ENCODE measurements at places on chromosomes 3 and 15.

GRCh38 chr3:63662500-63662899, 10.0 kb downstream of the SNTN start:
- no peak for DNase-seq

DNA sequence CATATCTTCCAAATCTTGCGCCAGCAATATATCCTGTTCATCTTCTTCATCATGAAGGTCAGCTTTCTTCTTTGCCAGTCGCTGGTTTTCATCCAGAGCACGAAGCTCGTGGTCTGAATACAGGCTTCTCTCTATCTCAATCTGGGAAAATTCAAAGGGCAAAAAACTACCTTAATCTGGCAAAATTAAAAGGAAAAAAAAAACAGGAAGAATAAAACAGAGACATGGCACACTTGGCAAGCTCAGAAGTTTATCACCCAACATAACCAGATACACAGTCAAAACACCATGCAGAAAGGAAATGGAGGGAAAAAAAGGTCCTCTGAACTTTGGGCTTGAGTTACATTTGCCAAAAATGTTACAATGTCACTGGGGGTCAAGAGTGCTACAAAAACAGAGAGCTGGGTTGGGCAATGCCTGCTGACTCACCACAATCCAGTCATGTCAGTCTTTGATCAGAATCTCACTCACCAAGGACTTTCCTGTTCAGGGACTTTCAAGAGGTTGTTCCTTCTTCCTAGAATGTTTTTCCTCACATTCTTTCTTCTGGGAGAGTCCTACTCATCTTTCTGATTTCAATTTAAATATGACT, 1.5 kb downstream of the MRPL46 start:
- DNase-seq: no peak

- DNase-seq: no peak
Measured at GRCh38 chr15:65559941-65560340, 29.7 kb downstream of the HACD3 start.

DNA sequence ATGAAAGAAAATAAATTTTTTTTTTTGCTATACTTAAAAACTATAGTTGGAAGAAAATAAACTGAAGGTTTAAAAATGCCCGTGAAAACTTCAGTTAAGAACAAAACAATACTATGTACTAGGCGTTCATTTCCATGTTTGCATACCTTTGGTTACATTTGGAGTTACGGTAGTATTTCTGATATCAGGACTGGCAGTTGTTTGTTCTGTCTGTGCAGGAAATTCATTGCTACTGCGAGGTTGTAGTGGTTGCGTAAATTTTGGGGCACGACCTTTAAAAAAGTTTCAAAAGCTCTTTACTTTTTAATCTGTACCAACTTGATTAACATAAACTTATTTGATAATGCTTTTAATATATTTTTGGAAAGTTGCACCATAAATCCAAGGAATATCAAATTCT, 47.9 kb downstream of the ST3GAL6 start:
- DNase-seq: no peak

- DNase-seq: no peak
Measured at GRCh38 chr15:39096608-39097205, 484.2 kb upstream of the THBS1 start.

DNA sequence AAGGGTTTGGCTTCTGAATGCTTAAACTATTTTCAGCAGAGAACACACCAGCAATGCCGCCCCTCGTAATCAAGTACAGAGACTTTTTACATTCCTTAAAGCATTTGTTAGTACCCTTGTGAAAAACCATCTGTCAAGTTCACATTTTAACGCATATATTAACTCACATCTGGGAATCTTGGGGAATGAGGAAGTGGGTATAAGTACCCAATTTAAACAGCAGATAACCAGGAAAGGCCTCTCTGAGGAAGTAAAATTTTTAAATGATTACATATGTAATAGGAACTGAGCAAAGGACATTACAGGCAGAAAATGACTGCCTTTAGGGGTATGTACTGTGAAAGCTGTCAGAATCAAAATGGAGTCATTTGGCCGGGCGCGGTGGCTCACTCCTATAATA, 12.8 kb upstream of the CFAP44 start:
- no peak for DNase-seq

- no peak for DNase-seq
Measured at GRCh38 chr3:56612146-56612545, 55.2 kb downstream of the CCDC66 start.

GRCh38 chr3:147509448-147509847, 100.3 kb downstream of the ZIC1 start:
- DNase-seq: no peak

DNA sequence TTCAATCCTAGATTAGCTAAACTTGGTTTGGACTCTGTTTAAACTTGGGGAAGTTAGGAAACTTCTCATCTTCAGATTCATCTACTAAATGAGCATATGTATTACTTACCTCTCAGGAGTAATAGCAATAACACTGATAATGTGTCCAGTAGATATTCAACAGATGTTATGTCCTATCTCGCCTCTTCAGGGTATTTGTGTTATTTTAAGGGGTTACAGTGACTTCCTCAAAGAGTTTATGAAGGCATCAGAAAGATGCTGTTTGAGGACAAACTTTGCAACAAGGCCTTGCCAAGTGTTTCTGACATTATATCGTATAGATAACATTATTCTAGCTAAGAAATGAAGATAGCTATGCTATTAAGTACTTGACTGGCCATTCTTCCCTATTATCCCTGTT, 522.3 kb downstream of the IGSF11 start:
- DNase-seq: no peak

- no peak for DNase-seq
Measured at GRCh38 chr15:70269991-70270751, 172.5 kb upstream of the TLE3 start.

GRCh38 chr3:158976966-158977365, 175.1 kb downstream of the MFSD1 start:
- no peak for DNase-seq

DNA sequence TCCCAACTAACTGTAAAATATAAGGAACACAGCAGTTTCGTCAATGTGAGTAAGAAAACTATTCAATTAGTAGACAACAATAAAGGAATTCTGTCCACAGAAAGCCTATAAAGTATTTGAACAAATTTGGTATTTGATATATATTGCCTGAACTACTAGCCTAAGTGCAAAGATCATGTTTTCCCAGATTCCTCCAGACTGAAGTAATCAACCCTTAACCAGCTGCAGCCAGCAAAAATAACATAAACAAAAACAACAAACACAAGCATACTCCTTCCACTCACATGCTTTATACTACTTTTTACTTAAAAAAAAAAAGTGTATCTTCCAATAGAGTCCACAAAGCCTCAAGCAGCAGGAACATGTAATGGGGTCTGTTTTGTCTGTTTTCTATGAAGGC, 24.1 kb downstream of the PGBD4 start:
- DNase-seq: no peak

GRCh38 chr3:116186049-116186448, 259.2 kb downstream of the LSAMP start:
- no peak for DNase-seq

- no peak for DNase-seq
Measured at GRCh38 chr15:50257332-50257731, 8.2 kb downstream of the HDC start.

DNA sequence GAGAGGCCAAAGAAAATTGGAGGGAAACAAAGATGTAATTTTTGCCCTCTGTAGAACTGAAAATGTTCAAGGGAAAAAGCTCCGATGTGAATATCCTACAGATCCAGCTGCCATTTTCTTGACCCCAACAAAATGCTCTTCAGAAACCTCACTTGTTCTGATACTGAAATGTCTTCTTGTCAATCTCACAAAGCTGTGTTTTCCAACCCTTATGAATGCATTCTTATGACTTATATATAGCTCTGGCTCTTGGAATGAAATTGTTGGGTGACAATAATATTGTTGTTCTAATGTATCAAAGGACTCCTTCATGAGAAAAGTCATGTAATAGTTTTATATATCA, 157.1 kb upstream of the TGFBR2 start:
- no peak for DNase-seq

- no peak for DNase-seq
Measured at GRCh38 chr3:132974097-132974496, 64.1 kb upstream of the TMEM108 start.

DNA sequence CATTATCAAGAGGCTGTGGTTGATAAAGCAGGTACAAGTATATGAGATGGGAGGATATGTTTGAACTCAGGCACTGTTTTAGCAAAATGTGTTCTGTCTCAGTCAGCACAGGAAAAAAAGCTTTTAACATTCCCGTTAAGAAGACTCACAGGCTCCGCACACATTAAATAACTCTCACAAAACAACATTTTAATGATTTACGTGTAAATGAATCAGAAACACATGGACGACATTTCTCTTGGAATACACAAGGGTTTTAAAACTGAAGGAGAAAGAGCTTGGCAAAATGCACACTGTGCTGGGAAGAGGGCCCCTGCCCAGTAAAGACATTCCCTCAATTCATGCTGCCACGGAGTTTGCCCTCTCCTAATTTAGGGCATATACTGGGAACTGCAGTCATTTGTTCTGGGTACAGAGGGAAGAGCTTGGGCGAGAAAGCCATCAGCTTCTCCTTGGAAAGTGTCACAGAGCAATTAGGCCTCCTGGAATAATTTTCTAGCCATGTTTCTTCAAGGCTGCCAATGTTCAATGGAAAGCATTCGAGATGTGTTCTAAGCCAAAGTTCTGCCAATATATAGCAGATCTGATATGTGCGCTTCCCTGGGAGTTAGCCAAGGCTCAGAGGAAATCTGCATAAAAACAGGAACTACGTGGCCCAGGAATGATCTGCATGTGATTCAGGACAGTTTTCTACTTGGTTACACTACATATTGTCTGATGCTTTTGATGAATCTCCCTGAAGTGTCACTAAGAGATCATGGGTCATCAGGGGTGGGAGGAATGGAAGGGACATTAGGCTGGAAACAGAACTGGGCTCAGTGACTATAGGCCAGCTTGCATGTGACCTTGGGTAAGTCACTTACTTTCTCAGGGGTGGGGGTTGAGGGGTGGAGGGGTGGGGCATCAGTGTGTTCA, 2.2 kb upstream of the MASP1 start:
- DNase-seq: no peak

GRCh38 chr15:53834214-53834613, 74.8 kb upstream of the WDR72 start:
- DNase-seq: no peak

- no peak for DNase-seq
Measured at GRCh38 chr15:90953947-90954711, 555 bp upstream of the RCCD1 start.

DNA sequence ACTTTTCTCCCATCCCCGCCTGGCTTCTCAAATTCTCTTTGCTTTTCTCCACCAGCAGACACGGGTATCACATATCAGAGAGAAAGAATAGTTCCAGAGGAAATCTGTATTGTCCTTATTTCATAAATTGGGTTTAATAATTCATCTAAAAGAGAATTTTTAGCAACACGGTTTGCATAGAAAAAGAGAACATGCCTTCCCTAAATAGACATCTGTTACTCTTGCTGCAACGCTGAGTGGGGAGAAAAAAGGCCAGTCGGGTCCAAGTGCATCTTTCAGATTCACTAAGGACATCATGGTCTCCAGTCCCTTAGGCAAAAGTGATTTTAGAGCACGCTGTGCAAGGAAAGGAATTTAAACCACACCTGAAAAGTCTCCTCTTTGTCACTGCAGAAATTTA, 201.3 kb downstream of the ABHD5 start:
- DNase-seq: no peak

GRCh38 chr15:58057559-58057958, 8.0 kb downstream of the ALDH1A2 start:
- DNase-seq: no peak

DNA sequence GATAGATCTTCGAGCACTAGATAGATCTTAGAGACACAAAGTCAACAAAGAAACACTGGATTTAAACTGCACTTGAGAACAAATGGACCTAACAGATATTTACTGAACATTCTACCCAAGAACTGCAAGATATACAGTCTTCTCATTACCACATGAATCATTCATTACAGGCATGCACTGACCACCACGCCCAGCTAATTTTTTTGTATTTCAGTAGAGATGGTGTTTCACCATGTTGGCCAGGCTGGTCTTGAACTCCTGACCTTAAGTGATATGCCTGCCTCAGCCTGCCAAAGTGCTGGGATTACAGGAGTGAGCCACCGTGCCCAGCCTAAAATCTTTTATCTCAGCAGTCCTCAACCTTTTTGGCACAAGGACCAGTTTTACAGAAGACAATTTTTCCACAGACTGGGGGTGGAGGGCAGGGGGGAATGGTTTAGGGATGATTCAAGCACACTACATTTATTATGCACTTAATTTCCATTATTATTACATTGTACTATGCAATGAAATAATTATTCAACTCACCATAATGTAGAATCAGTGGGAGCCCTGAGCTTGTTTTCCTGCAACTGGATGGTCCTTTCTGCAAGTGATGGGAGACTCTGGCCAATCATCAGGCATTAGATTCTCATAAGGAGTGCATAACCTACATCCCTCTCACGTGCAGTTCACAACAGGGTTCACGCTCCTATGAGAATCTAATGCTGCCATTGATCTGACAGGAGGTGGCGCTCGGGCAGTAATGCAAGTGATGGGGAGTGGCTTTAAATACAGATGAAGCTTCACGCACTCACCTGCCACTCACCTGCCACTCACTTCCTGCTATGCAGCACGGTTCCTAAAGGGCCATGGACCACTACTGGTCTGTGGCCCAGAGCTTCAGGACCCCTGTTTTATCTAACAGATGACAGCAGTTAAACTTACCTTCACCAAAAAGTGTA, 21.7 kb downstream of the CSNK1G1 start:
- no peak for DNase-seq

DNA sequence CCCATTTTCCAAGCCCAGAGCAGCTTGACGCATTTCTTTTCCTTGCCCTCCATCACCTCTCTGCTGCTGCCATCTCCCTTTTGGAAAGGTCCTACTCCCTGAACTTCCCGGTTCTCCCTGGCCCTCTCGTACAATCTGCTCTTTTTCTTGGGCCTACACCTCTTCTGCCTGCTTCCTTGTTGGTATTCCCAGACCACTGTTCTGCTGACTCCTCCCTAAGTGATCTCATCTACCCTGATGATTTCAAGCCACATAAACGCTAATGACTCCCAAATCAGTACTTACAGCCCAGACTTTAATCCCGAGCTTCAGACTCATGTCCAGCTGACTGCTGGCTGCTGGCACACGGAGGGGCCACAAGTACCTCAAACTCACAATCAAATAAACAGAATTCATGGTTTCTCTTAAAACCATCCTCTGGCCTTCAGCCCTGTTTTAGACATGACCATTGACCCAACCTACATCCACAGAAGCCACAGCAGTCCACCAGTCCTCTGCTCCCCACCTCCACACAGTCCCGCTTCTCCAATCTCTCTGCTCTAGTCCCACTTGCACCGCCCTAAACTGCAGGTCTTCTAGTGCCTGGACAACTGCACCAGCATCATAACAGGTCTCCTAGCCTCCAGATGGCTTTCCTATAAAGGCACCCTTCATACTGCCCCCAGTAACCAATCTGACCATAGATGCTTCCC, 57.6 kb downstream of the AAGAB start:
- no peak for DNase-seq

All from activated gamma-delta T cell (primary cell).